ENCODE measurements at places on chromosomes 1 and 21.
A peak's percentile ranks its signal among the peaks of the same experiment; 100 is the strongest.

DNA sequence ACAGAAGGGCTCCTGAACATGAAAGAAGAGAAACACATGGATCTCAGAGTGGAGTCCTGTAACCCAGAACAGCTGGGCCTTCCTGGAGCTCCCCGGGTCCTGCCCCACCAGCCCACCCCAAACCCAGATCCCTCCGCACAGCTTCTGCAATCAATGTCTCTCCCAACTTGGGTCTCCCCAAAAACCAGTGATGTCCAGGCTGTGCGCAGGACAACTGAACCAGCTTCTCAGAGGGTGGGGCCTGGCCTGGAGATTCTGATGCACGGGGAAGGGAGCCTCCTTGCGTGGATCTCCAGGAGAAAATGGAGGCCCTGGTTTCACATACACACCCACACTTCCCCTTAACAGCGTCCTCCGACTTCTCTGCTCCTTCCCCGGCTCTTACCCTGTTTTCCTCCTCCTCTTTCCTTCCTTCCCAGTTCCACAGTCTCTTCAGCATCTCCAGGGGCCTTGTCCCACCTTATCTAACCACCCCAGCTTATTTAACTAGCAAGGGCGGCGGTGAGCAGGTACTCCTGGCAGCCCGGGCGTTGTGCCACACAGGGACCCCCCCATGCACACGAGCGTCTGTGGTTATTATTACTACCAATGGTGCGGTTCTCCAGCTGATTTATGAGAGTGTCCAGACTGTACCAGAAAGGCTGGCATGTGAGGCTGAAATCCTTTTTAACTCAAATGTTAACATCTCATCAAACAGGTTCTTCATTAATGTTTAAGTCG, 11.2 kb upstream of the MX2 start:
- no peak for DNase-seq

DNA sequence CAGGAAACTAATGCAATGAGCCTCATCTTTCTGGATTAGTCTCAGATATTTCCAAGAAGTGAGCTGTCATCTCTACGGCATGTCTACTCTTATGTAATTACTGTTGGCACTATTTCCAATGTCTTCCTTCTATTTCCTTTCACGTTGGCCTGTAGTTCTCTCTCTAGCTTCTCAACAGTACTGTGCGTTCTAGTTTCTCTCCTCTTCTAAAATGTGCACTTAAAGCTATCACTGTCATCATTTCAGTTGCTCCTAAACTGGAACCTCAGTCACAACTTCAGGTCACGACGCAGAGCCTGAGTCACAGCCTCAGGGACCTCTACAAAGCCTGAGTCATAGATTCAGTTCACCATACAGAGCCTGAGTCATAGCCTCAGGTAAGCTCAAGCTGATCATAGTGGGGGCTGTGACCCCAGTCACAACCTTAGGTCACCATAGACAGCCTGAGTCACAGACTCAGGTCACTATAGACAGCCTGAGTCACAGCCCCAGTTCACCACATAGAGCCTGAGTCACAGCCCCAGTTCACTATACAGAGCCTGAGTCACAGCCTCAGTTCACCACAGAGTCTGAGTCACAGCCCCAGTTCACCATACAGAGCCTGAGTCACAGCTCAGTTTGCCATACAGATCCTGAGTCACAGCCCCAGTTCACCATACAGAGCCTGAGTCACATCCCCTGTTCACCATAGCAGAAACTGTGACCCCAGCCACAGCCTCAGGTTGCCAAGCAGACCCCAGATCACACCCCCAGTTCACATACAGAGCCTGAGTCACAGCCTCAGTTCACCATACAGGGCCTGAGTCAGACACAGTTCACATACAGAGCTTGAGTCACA, 13.0 kb downstream of the WNT9A start:
- DNase-seq = no peak

GRCh38 chr1:147252540-147252939, 10.1 kb downstream of the CHD1L start:
- DNase-seq = no peak

DNA sequence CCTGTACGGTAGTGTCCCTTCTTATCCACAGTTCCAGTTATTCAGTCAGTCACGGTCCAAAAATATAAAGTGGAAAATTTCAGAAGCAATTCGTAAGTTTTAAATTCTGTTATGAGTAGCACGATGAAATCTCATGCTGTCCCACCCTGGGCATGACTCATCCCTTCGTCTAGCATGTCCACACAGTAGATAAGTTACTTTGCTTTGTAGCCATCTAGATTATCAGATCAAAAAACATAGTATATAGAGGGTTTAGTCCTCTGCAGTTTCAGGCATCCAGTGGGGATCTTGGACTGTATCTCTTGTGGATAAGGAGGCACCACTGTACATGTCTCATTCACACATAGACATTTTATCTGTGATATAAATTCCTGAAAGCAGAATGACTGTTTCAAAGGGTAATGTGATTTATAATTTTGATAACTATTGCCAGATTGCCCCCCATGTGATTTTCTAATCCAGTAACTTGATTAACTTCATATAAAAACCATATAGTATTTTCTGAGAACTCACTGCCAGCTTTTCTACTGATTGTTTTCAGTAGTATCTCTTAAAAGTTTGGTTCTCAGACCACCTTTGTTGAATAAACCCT, 143.3 kb downstream of the DYRK1A start:
- peak; percentile 63 for DNase-seq

DNA sequence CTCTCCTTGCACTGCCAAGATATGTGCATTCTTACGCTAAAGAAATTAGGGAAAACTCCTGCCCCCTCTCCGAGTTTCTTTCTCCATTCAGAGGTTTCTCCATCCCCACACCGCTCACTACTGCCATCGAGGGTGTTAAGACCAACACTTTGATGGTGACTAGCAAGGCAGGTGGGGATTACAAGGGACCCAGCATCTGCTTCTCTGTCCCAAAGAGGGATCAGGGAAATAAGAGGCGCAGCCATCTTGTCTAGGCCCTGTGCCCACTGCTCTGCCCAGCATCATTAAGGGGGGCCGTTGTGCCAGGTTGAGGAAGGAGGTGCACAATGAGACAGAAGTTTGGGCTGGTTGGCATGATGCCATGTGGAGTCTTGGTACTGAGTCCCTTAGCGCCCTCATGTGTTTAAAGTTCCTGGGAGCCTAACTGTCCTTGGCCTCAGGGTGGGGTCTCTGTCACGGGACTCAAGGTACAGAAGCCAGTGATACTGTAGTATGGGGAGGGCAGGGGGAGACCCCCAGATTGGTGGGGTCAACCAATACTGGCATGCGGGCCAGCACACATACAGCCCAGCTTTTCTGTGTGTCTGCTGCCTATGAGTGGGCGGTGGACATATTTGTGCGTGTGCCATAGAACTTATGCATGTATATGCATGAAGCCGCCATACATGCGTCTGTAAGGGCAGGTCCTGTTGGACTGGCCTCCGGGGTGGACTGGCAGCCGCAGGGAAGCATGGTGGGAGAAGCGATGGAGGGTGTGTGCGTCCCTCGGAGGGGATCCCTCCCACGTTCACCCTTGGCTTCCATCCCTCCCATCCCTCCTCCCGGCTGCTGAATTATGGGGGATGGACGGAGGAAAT, 5.5 kb downstream of the EFNA3 start:
- DNase-seq = peak; percentile 68

GRCh38 chr1:62539028-62539447, 58.3 kb upstream of the ANGPTL3 start:
- DNase-seq = peak; percentile 79

DNA sequence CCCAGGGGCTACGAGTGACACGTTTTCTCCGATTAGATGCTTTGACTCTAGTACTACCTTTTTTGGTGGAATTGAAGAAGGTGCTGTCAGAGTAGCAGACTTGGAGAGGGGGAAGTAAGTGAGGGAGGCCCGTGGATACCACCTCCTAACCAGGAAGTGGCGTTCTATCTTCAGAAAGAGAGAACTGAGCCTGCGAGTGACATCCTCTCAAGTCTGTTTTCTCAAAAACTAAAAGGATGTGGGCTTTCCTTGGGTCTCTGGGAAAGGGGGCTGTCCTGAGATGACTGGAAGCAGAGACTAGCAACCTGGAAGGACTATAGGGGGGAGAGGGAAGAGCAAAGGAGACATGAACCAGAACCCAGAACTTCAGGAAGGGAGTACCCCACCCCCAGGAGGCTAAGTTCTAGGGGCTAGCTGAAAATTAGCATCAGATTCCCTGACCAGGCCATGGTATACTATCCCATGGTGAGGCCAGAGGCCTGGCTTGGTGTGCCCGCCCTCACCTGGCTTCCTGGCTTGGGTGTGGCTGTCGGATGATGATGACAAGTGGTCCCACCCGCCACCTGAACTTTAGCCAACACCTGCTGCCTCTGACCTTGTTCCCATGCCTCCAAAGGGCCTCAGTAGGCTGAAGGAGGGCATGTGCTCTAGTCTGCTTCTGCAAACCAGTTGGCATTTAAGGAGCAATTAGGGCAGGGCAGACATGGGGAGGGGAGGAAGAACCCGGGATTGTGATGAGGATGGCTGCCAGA, 49.1 kb downstream of the ATP2B4 start:
- DNase-seq = no peak

GRCh38 chr1:24702511-24703293, 42.5 kb upstream of the CLIC4 start:
- no peak for DNase-seq

- DNase-seq = no peak
Measured at GRCh38 chr1:18651713-18652112, 21.1 kb downstream of the PAX7 start.

DNA sequence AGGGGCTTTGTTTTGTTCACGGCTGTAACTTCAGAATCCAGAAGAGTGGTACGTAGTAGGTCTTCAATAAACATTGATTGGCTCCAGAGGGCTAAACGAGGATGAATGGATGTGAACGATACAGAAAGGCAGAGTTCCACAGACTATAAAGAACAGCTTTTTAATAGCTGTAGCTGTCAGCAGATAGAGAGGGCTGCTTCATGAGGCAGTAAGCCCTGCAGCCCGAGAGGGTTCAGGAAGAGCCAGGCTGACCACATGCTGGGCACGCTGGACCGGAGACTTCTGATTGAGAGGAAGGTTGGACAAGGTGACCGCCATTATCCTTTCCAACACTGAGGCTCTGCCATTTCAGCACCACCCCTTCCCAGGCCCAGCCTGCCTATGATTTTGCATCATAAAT, 45.3 kb downstream of the KIRREL1 start:
- no peak for DNase-seq

DNA sequence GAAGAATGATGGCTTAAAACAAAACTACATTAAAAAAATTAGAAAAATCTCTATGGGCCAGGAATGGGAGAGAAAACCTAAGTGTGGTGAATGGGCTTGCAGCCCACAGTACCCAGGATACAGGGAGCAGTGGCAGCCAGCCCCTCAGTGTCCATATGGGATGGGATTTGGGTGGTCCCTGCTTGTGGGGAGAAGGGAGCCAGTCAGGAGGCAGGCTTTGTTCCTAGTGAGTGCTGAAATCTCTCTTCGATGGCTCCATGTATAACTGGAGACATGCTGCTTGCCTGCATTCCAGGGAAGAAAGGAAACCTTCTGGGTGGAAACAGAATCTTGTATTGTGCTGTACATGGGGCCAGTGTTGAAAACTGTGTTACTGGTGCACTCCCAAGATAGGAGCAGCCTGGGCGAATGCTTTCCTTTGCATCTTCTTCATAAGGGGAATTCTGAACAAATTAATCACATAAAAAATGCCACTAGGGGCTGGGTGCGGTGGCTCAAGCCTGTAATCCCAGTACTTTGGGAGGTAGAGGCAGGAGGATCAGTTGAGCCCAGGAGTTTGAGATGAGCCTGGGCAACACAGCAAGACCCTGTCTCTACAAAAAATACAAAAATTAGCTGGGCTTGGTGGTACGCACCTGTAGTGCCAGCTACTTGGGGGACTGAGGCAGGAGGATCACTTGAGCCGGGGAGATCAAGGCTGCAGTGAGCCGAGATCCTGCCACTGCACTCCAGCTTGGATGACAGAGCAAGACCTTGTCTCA, 36.0 kb downstream of the PTPRU start:
- no peak for DNase-seq

DNA sequence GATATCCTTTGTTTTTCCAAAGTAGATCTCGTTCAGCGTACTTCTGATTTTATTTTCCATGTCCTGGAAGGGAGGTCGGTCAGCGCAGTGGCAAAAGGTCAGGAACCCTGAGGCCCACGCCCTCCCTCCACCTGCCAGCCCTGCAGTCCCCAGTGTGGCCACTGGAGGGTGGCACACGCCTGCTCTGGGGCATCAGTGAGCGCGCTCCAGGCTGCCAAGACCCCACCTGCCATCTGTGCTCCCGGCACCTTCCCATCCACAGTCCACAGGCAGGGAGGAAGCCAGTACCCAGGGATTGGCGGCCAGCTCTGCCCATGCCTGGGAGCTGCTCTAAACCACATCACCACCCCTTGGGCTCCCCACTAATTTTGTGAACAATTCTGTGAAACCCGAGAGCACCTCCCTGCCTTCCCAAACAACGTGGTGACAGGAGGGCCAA, 32.3 kb downstream of the SLC66A1 start:
- DNase-seq = peak; percentile 21

DNA sequence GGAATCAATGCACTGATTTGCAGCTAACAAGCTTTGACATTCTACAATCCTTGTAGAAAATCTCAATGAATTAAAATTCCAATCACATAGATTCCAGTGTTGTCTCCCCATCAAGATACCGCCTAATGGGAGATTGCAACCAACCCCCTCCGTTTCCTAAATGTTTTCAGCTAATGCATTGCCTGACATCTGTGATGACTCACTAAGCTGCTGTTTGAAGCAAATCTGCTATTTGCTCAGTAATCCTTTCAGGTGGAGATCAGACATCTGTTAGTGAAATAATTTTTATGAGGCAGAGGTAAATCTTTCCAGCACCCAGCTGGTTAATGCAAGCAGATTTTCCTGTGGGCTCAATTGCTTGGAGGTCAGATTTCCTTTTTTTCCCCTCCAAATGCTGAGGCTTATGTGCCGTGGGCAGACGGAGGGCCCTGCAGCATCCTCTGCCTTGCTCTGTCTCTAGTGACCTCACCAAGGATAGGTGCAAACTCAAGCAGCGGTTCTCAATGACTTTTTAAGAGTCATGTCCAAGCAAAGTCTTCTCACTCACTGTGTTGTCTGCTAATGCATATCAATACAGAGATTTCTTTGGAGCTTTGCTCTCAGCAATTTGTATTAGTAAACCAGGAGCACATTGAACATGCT, 91.1 kb upstream of the RAB3GAP2 start:
- no peak for DNase-seq

- DNase-seq = peak; percentile 80
Measured at GRCh38 chr1:183655562-183656075, 2.5 kb upstream of the APOBEC4 start.

GRCh38 chr1:179143322-179143721, 61.5 kb downstream of the TOR3A start:
- DNase-seq = no peak

DNA sequence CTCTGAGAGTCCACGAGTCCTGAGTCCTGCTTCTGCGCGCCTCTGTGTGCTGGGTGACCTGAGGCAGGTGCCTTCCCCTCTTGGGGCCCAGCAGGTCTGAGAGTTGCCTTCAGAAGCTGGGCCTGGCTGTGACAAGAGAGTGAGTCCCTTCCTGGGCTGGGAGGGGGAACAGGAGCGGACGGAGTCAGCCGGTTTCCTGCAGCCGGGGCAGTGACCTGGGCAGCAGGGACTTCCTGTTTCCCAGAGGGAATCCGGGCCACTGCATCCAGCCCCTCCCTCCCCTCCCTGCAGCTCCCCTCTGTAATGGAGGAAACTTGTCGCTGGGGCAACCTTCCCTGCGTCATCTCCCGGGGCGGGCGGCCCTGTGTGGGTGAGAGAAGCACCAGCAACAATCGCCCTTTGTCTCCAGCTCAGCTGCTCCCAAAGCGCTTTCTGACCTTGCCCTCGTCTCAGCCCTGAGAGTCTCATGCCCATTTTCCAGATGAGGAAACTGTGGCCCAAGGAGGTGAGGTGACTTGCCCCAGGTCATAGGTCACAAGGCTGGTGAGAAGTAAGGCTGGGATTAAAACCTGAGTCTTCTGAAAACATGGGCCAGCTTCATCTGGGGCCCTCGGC, 61.1 kb downstream of the SDC3 start:
- no peak for DNase-seq

GRCh38 chr1:162716552-162716951, 74.0 kb upstream of the HSD17B7 start:
- no peak for DNase-seq
